ENCODE measurements at places on chromosomes 4 and X.

DNA sequence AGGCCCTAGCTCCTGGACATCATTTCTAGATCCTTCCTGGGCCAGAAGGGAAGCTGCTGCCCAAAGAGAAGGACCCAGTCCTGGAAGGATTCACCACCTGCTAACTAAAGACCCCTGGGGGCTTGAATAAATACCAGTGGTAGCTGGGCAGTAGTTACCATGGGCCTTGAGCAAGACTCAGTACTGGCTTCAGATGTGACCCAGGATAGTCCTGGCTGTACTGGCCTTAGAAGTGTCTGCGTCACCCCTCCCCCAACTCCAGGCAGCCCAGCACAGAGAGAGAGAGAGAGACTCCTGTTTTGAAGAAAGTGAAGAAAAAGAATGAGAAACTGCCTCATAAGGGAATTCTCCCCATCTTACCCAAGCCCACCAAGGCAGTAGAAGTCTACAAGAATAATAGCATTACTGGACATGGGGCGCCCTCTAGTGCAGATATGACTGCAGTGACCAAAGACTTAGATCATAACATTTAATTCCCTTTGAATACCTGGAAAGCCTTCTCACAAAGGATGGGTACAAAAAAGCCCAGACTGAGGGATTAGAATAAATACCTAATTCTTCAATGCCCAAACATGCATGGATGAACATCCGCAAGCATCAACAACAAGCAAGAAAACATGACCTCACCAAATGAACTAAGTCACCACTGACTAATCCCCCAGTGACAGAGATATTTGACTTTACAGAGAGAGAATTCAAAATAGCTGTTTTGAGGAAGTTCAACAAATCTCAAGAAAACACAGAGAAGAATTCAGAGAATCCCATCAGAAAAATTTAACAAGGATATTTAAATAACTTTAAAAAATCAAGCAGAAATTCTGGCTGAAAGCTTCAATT lies 171.8 kb downstream of the HNRNPD start:
- no peak for DNase-seq

- no peak for DNase-seq
These were observed 176.4 kb upstream of the JADE1 start for GRCh38 chr4:128633067-128633466.

GRCh38 chrX:1531096-1531890 lies 5.7 kb downstream of the P2RY8 start:
- DNase-seq: no peak

DNA sequence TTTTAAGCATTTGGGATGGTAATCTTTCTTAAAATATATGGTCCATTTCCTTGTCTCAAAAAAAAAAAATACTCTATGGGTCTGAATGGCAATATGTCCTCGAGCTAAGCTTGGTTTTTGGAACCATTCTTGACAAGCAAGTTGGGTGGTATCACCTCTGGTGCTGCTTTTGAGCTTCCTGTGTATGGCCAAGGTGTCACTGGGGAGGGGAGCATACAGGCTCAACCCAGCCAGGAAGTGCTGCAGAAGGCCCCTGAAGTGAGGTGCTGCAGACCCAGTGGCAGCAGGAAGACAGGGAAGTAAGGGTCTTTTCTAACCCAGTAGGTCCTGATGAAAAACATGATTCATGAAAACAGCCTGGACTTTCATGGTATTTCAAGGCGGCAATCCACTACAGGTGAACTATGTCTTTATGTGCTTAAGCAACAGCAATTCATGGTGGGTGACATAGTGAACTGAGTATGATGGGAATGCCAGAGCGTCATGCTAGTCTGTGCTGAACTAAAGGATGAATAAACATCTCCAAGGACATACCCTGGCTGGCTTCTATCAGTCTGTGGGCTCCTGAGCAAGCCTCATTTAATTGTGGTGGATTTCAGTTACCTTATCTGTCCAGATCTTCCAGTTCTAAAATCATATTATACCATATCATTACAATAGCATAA lies 15.1 kb downstream of the TRAPPC2 start:
- DNase-seq: no peak

DNA sequence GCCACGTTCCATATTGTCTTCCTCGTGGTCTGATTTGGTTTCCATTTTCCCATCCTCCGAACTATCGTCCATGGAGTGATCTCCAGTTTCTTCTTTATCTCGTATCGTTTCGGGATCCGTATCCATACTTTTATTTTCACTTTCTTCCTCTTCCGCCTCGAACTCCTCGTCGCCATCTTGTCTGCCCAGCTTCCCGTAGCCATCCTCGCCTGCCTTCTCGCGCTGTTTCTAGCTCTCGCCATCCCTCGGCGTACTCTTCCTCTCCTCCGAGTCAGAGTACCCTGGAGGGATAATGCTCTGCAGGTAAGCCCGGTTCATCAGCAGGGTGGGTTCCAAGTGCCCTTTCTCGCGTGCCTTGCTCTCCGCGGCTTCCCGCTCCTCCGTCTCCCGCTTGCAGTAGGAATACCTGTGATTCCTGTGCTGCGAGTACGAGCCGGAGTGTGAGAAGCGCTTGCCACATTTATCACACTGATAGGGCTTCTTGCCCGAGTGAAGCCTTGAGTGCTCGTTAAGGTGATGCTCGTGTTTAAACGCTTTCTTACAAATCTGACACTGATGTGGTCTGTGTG lies 134.5 kb upstream of the TAPT1 start:
- DNase-seq: no peak

Data from nucleus accumbens (tissue), 56 donors.